ENCODE measurements at places on chromosomes 7 and 10.

DNA sequence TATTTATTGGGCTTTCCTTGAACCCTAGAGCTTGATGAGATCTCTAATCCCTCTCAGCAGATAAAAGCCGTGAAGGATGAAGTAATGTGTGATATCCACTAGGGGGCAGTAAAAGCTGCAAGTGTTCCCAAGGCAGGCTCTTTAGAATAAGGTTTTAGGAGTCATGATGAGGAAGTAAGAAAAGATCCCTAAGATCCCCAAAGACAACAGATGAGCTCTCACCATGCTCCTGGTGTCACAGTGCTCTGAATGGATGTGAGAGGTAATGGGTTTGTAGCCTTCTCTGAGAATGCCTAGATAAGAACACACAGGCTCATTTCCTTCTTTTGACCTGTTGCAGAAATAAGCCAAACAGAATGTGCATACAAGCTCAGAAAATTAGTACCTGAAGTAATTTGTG is 70.4 kb upstream of the ITPRID1 start:
- DNase-seq, result peak; percentile 72

DNA sequence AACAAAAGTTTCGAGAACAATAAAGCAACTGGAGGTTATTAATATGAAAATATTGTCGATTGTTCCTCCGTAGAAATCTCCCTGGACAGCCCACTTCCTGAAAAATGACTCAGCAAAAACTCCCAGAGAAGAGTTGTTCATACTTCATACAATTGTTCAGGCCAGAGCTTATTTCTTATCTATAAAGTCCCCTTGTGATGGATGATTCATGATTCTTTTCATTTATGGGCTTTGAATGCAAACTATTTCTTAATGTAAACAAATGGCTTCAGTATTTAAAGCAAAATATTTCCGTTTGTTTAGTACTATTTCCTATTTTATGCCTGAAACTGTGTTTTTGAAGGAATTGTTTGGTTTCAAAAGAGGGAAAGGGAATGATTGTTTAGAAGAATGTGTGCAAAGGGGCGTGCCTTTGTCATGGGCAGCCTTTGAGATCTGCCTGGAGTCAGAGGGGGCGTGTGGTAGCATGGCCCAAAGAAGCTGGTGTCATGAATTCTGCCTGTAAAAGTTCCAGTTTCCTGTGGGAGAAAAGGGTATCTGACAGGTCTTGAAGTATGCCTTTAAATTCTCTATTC is 26.2 kb upstream of the EXOC6 start:
- DNase-seq, result peak; percentile 68

GRCh38 chr10:4186849-4187540 is 402.0 kb upstream of the KLF6 start:
- DNase-seq, result no peak

DNA sequence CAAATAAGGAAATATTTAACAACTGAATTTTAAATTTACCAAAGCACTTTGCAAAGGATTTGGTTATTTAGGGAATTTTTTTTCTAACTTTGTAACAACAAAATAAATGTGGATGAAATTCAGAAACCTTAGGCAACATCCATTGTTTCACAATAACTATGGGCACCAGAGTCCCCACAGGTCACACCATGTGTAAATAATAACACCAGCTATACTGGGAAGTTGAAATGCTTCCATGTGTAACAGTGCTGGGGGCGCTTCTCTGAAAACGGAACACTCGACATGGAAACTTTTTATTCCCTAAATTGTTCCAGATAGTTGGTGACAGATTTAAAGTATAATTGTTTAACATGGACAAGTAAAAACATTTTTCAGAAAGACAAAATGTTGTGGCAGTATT is 818.6 kb downstream of the TNS3 start:
- no peak for DNase-seq

GRCh38 chr7:149598721-149599308 is 101.2 kb upstream of the ZNF746 start:
- peak; percentile 24 for DNase-seq

DNA sequence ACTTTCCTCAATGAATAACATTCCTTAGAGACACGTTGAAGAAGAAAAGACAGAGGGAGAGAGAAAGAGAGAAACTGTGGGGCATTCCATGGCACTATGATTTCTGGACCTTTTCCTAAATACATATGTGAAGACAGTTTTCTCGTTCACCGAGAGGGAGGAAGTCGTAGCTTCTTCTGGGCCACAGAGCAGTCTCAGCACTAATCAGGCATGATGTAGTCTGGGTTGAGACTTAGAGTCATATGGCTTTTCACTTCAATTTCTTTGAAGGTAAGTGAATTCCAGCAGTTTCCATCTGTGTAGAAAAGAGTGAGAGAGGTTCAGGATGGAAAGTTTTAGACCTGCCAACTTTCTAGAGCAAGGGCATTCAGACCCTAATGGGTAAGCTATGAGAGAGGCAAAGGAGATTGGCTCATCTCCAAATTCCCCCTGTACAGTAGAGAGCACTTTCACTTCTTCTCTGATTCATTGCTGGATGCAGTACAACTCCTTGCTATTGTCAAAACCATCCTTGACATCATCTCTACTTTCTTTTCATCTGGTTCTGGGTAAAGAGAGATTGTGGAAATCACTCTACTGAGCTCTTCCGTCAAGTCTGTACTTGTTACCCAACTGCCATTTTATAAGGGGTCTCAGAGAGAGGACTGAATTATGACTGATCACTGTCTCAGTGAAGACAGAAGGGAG is 31.5 kb upstream of the OR9A4 start:
- DNase-seq, result no peak

- no peak for DNase-seq
Observed at GRCh38 chr7:112959276-112959675, 127.4 kb downstream of the GPR85 start.

- no peak for DNase-seq
Observed at GRCh38 chr7:92557249-92557648, 28.7 kb downstream of the RBM48 start.

DNA sequence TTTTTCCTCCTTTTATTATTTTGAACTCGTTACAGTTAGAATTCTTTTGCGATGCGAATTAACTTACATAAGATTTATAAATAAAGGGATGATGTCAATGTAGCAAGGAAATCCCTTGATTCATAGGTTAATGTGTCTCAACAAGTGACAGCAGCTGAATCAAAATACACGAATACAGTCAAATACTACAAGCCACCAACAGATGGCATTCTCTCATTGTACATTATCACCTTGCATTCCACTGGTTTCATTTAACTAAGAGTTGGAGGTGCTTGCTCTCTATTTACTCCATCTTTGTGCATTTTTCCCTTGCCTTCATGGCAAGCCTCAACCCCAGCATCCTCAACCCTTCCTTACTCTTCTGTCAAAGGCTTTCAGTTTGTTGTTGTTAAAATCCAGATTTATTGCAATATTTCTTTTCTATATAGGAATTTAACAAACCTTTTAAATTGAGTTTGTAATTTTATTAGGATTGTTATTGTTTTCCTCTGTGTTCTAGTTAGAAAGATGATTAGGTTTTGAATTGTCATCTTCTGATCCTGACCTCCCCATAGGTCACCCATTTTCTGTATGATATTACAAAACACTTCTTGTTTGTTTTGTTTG is 78.3 kb downstream of the SLC25A40 start:
- peak; percentile 88 for DNase-seq

GRCh38 chr7:105298439-105298894 is 90.3 kb downstream of the SRPK2 start:
- no peak for DNase-seq

DNA sequence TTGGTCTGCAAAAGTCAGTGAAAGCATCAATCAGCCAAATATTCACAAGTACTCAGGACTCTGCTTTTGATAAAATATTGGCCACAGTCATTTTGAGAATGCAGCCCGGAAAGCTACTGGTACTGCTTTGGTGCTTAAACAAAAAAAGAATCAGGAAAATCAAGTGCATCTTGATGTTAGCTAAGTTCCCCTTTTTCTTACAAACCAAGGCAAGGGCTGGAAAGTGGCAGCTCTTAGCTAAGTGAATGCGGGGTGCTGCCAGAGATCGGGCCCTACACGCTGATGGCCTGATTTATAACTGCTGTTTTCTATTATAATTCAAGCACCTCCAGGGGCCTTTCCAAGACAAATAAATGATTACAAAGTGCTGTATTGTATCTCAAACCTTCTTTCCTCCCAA is 136.8 kb upstream of the MGMT start:
- no peak for DNase-seq

GRCh38 chr7:130951976-130952876 is 218.2 kb upstream of the KLF14 start:
- no peak for DNase-seq

DNA sequence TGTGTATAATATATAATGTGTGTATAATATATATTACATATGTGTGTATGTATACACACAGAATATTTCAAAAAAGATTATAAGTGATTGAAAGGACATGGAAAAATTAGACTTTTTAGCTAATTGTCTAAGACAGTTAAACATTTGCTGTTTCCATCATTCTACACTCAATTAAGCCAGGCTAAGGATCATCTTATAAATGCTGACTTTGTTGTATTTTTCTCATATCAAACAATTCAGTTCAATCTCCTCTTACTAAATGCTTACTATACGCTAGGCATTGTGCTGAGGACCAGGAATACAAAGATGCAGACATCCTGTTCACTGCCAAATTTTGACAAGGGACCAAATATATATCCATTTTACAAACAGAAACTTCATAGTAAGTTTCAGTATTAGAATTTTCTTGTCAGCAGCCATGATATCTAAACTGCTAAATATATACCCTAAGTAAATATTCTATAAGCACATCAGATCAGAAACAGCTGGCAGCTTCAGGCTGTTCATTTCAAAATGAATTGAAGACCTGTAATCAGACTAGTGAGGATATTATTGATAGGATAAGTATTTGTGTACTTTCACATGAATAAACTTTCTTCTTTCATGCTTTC is 10.3 kb upstream of the LRRN3 start:
- no peak for DNase-seq

GRCh38 chr7:128194533-128195282 is 46.4 kb upstream of the LEP start:
- DNase-seq, result no peak

GRCh38 chr10:3735175-3735574 is 49.8 kb downstream of the KLF6 start:
- DNase-seq, result no peak

- DNase-seq, result no peak
Observed at GRCh38 chr7:127949769-127950222, 81.4 kb downstream of the LRRC4 start.

DNA sequence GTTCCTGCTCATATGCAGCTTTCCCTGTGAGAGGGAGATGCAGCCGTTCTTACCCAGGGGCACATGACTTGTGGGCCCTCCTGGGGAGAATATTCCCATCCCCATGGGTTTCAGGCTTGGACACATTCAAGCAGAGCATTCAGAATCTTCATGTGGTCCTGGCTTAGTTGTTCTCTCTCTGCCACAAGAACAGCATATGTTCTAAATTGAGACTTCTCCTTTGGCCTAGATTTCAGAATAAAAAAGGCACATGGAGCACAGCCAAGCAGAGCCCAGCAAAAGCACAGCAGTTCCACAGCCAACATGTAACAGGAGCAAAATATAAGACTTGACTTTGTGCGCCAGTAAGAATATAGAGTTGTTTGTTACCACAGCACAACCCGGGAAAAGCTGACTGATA is 306.4 kb upstream of the MYO3A start:
- no peak for DNase-seq

DNA sequence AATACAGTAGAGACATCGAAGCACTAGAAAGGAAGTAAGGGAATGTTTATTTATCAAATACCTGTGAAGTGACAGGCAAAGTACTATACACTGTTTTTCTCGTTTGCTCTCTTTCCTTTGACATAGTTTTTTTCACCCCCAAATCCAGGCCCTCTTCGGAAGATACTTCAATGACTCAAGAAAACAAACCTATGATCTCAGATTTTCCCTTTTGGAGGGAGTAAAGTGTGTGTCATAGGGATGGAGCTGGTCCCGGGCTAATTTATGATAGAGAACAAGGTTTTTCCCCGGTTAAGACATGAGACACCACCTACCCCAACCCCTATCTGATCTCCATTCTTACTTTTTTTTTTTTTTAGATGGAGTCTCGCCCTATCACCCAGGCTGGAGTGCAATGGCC is 61.7 kb downstream of the MAP3K8 start:
- DNase-seq, result no peak

- DNase-seq, result no peak
Observed at GRCh38 chr7:29315122-29315891, 120.7 kb downstream of the CHN2 start.

DNA sequence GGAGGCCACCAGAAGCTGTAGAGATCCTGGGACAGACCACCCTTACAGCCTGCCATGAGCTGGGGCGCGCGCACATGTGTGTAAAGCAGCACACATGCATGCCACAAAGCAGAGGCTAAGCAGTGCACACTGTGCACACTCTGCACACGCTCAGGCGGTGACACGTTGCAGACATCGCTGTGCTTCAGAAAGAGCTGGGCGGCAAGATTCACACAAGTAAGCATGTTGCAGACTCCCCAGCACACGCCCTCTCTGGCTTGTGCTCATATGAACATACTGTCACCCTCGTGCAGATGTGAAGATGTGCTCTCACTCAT is 478.9 kb downstream of the DNAJB6 start:
- no peak for DNase-seq

- no peak for DNase-seq
Observed at GRCh38 chr10:131975003-131975402, 6.7 kb downstream of the BNIP3 start.

DNA sequence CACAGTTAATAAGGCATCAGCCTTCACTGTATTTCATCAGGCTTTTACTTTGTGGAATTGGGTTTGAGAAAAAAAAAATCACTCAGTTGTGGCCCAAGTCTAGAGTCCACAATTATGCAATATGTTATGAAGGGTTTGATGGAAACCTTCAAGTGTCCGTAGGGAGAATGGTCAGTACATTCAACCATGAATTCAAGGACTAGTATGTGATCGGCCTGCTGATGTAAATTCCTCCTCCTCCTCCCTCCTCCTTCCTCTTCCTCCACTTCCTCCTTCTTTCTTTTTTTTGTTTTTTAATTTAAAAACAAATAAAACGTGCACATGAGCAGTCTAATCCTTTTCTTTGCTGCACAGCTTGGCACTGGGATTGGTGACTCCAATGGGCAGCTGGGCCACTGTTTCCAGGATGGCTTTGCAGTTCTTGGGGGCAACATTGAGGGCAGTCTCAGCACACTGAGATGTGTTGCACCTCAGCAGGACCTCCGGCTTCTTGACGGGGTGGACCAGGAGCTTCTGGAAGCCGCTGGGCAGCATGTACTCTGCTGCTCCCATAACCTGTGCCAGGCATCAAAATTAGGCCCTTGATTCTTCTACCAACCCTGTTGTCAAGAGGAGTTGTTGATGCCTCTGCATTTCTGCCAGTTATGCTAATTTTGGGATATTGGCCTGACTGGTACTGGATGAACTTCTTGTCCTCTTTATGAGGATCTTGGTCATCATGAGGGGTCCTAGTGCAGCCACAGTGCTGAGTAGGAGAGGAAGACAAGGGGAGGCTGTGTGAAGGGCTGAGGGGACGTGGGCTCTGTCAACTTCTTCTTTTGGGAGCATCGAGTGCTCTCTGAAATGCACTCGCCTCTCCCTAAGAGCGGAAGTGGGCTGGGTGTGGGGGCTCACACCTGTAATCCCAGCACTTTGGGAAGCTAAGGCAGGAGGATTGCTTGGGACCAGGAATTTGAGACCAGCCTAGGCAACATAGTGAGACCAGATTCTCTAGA is 9.3 kb upstream of the IL2RA start:
- no peak for DNase-seq

- peak; percentile 62 for DNase-seq
Observed at GRCh38 chr10:73887294-73888039, 13.1 kb upstream of the CAMK2G start.

- no peak for DNase-seq
Observed at GRCh38 chr10:33412241-33412640, 77.8 kb upstream of the NRP1 start.

- DNase-seq, result no peak
Observed at GRCh38 chr10:115866691-115867090, 406.3 kb downstream of the GFRA1 start.

- DNase-seq, result peak; percentile 5
Observed at GRCh38 chr10:8444630-8445029, 390.1 kb downstream of the GATA3 start.

All from SW480 (cell line).